ENCODE measurements at places on chromosomes 6 and 20.

GRCh38 chr6:105911106-105911629 is 175.0 kb upstream of the PRDM1 start:
- peaks cover 21% of the 10 kb centered on the region for H3K27me3 ChIP-seq
- no peaks in the 10 kb centered on the region for H3K4me1 ChIP-seq
- no peaks in the 10 kb centered on the region for H3K36me3 ChIP-seq
- no peak overlapping the region for H3K27ac ChIP-seq
- no peak overlapping the region for H3K4me3 ChIP-seq
- DNase-seq = no peak

GRCh38 chr6:11679099-11679498 is 99.5 kb downstream of the ADTRP start:
- DNase-seq = no peak
- H3K27ac ChIP-seq = no peak overlapping the region
- H3K36me3 ChIP-seq = peaks cover 7% of the 10 kb centered on the region
- H3K4me3 ChIP-seq = no peak overlapping the region
- no peaks in the 10 kb centered on the region for H3K27me3 ChIP-seq
- H3K4me1 ChIP-seq = peaks cover 8% of the 10 kb centered on the region

DNA sequence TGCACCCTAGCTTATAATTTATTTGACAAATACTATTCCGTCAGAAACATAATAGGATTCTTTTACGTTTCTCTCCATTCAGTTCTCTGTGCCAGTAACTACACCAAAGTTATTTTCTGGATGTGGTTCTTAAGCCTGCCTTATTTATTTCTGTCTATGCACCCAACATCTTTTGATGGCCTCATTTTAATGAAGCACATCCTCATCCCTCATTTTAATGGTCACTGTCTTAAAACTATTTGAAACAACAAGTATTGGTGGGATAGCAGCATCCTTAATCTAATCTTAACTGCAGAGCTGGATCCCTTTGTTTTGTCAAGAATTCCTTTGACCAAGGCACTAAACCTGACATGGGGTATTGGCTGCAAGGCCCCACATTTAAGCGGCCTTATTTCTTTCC is 11.0 kb downstream of the FAM135A start:
- peaks cover 10% of the 10 kb centered on the region for H3K36me3 ChIP-seq
- peaks cover 12% of the 10 kb centered on the region for H3K4me1 ChIP-seq
- H3K27me3 ChIP-seq = no peaks in the 10 kb centered on the region
- DNase-seq = no peak
- H3K4me3 ChIP-seq = no peak overlapping the region

DNA sequence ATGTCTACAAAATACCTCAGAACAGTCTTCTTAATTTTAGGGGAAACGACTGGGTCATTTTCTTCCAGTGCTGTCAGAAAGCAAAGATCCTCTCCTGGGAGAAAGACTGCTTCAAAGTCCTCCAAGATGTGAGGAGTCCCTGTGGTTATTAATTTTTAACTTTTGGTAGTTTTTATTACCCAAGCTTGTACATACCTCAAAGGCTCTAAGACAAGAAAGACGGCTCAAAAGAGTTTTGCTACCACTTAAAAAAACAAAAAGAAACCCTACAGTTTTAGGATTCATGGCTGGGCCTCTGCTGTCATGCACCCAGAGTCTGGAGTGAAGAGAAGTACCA is 56.1 kb upstream of the APCDD1L start:
- no peaks in the 10 kb centered on the region for H3K36me3 ChIP-seq
- no peak overlapping the region for H3K4me3 ChIP-seq
- H3K27ac ChIP-seq = peak overlapping the region; percentile 98
- DNase-seq = no peak

GRCh38 chr6:5366941-5367340 is 105.6 kb downstream of the FARS2 start:
- peaks cover 4% of the 10 kb centered on the region for H3K4me1 ChIP-seq
- peaks cover 6% of the 10 kb centered on the region for H3K36me3 ChIP-seq
- DNase-seq = no peak
- H3K27me3 ChIP-seq = no peaks in the 10 kb centered on the region
- no peak overlapping the region for H3K4me3 ChIP-seq

DNA sequence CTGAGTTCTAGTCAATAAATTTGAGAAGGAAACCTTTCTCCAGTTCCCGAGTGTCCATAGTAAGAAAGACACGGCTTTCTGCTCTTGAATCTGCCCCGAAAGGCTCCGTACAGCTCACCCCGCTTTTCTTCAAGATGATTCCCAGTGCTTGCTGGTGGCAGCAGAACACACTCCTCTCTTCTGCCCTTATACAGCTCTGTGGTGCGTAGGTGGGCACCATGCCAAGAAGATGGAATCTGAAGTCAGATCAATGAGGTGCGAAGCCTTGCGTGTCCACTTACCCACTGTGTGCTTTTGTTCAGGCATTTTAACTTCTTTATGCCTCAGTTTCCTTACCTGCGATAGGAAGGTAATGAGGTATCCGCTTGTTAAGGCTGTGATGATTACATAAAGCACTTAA is 142.2 kb downstream of the WDR27 start:
- peaks cover 26% of the 10 kb centered on the region for H3K36me3 ChIP-seq
- H3K27ac ChIP-seq = no peak overlapping the region
- no peak for DNase-seq
- no peak overlapping the region for H3K4me3 ChIP-seq

- no peak overlapping the region for H3K27ac ChIP-seq
- H3K4me3 ChIP-seq = no peak overlapping the region
- no peaks in the 10 kb centered on the region for H3K27me3 ChIP-seq
- DNase-seq = no peak
- H3K36me3 ChIP-seq = no peaks in the 10 kb centered on the region
These were observed 83.6 kb downstream of the TMEM170B start for GRCh38 chr6:11621119-11621518.

- no peaks in the 10 kb centered on the region for H3K36me3 ChIP-seq
- H3K27me3 ChIP-seq = no peaks in the 10 kb centered on the region
- DNase-seq = no peak
These were observed 75.9 kb downstream of the UTRN start for GRCh38 chr6:144361016-144361415.

DNA sequence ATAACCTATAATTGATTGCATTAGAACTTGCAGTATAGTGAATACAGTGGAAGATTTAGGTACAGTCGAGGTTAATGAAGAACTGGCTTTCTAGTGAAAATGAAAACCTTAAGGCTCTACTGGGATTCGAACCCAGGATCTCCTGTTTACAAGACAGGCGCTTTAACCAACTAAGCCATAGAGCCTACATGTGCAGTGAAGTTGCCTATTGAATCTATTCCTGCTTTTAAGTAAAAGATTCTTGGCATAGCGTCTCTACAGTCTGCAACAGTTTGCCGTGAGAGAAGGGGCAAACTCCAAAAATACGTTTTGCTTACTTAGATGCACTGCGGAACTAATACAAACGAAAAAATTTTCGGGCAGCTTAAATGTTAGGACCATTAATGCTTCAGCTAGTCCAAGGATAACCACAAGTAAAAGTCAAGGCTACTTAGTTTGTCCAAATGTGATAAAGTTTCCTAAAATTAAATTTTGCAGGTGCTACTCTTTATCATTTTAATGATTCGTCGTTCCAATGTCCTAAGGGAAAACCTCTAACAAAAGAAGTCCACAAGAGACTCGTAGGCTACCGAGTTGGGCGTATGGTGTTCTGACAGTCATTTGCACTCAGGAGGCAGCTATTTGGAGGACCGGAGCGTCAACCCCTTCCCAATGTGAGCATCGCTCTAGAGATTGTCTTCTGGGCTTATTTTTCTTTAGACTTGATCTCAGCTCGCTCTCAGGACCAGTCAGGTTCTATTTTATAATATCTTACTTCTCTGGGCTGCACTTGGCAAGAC is 31.3 kb upstream of the ZSCAN23 start:
- H3K4me1 ChIP-seq = peaks cover 5% of the 10 kb centered on the region
- H3K36me3 ChIP-seq = no peaks in the 10 kb centered on the region
- no peak for DNase-seq
- H3K27me3 ChIP-seq = peaks cover 43% of the 10 kb centered on the region

DNA sequence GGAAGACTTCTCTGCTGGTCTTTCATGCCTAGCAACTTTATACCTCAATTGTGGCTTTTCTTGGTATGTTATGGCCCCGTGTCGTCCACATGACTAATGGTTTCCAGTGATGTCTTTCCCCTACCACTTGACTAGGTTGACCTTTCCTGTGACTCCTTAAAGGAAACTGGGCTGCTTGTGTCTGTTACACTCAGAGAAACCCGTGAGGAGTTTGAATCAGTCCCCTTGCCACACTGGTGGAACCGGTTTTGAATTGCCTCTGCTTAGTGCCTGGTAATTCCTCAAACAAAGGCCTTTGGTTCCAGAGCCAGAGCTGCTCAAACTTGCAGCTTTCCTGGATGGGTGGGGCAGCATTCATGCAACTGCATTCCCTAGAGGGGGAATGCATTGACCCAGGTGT is 21.9 kb downstream of the ECT2L start:
- H3K27ac ChIP-seq = peak overlapping the region; percentile 94
- peak; percentile 49 for DNase-seq
- H3K27me3 ChIP-seq = no peaks in the 10 kb centered on the region
- H3K36me3 ChIP-seq = no peaks in the 10 kb centered on the region
- H3K4me1 ChIP-seq = peaks cover 62% of the 10 kb centered on the region

DNA sequence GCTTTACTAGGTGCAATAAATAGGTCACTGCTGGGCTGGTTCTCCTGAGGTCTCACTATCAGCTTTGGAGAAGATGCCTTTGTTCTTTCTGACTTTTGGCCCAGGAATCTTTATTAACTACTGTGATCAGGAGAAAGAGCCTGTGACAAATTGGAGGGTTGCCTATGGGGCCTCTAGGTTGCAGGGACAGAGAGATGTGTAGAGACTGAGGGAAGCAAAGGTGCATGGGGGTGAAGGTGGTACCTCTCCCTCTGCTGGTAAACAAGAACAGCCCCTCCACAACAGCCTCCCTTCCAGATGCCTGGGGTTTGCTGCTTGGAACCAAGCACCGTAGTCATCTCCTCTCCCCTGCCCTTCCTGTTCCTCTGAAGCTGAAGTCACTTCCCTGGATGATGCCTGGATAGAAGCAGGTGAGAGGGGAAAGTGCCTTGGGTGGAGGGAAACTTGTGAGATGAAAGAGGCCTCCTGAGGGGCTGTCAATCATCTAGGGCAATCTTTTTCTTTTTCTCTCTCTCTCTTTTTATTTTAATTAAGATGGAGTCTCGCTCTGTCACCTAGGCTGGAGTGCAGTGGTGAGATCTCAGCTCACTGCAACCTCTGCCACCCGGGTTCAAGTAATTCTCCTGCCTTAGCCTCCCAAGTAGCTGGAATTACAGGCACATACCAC is 57.4 kb upstream of the DUSP22 start:
- no peak for DNase-seq
- no peaks in the 10 kb centered on the region for H3K36me3 ChIP-seq
- no peak overlapping the region for H3K4me3 ChIP-seq
- H3K27me3 ChIP-seq = peaks cover 25% of the 10 kb centered on the region

DNA sequence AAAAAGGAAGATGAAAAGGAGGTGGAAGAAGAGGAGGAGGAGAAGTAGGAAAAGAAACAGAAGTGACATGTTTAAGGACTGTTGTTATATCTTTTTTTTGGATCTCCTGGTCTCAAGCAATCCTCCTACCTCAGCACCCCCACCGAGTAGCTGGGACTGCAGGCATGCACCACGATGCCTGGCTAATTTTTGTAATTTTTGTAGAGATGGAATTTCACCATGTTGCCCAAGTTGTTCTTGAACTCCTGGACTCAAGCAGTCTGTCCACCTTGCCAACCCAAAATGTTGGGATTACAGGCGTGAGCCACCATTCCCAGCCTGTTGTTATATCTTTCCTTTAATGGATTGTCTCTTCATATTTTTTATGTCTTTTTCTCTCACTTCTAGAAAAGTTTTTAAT is 19.5 kb upstream of the BCLAF1 start:
- DNase-seq = no peak
- H3K4me3 ChIP-seq = no peak overlapping the region
- H3K4me1 ChIP-seq = no peaks in the 10 kb centered on the region
- peaks cover 3% of the 10 kb centered on the region for H3K27me3 ChIP-seq

GRCh38 chr20:3326779-3327521 is 80.5 kb downstream of the DNAAF9 start:
- no peak overlapping the region for H3K27ac ChIP-seq
- DNase-seq = no peak
- no peaks in the 10 kb centered on the region for H3K4me1 ChIP-seq
- no peaks in the 10 kb centered on the region for H3K27me3 ChIP-seq
- H3K36me3 ChIP-seq = peaks cover 25% of the 10 kb centered on the region

GRCh38 chr6:31617010-31617409 is 2.0 kb downstream of the AIF1 start:
- peaks cover 29% of the 10 kb centered on the region for H3K4me1 ChIP-seq
- no peak overlapping the region for H3K27ac ChIP-seq
- no peaks in the 10 kb centered on the region for H3K27me3 ChIP-seq
- no peak overlapping the region for H3K4me3 ChIP-seq

DNA sequence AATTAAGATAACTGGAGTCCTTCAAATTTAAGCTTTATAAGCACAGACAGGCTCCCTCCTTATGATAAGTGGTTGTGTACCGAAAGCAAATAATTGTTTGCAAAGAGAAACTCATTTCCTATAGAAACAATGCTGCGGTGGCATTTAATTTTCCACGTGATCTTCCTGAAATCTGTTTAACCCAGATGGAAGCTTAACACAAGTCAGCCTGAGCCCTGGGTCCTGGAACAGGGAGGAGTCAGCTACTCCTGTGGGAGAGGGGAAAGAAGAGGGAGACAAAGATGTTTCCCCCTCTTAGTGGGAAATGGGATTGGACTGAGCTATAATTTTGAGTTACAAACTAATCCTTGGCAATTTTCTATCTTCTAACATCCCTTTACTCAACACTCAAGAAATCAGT is 136.5 kb downstream of the ELOVL4 start:
- no peak overlapping the region for H3K4me3 ChIP-seq
- H3K4me1 ChIP-seq = peaks cover 31% of the 10 kb centered on the region
- DNase-seq = no peak
- H3K27ac ChIP-seq = no peak overlapping the region
- H3K27me3 ChIP-seq = no peaks in the 10 kb centered on the region
- H3K36me3 ChIP-seq = no peaks in the 10 kb centered on the region

- H3K4me1 ChIP-seq = peaks cover 6% of the 10 kb centered on the region
- no peak for DNase-seq
- H3K27me3 ChIP-seq = no peaks in the 10 kb centered on the region
These were observed 20.0 kb upstream of the ASXL1 start for GRCh38 chr20:32337937-32338661.

GRCh38 chr6:37019065-37019450 is 13.6 kb downstream of the FGD2 start:
- no peaks in the 10 kb centered on the region for H3K36me3 ChIP-seq
- no peaks in the 10 kb centered on the region for H3K27me3 ChIP-seq
